ENCODE measurements at places on chromosomes 13 and 19. TPM values are rescaled to one million over a fixed set of nuclear protein-coding genes. Genes with fewer than 3 reads are reported as not detected.

The PRTN3 gene
- 1.6 TPM for polyA plus RNA-seq

The SPPL2B gene
- polyA plus RNA-seq, result 56.1 TPM

The CAPN12 gene
- polyA plus RNA-seq, result 7.6 TPM

The NDUFA11 gene
- polyA plus RNA-seq, result 161 TPM

The ZNF331 gene
- 14.6 TPM for polyA plus RNA-seq

The PINLYP gene
- polyA plus RNA-seq, result 17.4 TPM

The GAS6 gene
- polyA plus RNA-seq, result 41.4 TPM

The ZNF611 gene
- polyA plus RNA-seq, result 19.8 TPM

The CTXN1 gene
- polyA plus RNA-seq, result 13.5 TPM

The KLK14 gene
- 0.30 TPM for polyA plus RNA-seq

DNA sequence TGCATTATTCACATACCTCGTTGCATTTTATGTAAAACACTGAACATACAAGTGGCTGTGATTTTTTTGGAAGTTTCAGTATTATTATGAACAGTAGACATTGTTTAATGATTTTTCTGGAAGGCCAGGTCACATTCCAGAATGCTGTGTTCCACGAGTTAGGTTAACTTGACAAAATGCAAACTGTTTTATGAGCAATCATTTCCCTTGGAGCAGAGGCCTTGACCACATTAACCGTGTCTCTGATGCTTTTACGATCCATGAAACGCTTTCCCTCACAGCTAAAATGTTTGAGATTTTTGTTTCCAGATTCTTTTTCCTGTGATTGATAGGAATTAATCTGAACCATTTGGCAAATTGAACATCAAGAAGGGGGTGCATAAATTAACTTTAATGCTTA is 57.8 kb downstream of the MBNL2 start:
- DNase-seq, result peak; percentile 65

GRCh38 chr19:48735031-48735615 is 5.3 kb downstream of the RASIP1 start:
- DNase-seq, result no peak

GRCh38 chr13:109985871-109986450 is 199.6 kb upstream of the IRS2 start:
- DNase-seq, result no peak

- DNase-seq, result no peak
Measured at GRCh38 chr13:50286324-50286723, 271.1 kb downstream of the KCNRG start.

- no peak for DNase-seq
Measured at GRCh38 chr13:76944456-76944855, 3.9 kb upstream of the ACOD1 start.

GRCh38 chr13:111115061-111115964 is at the start of gene ARHGEF7:
Gene ARHGEF7, plus strand, starts transcription at chr13:111115310. Its CDS starts 217 bp downstream, at chr13:111115527.
- DNase-seq, result no peak

DNA sequence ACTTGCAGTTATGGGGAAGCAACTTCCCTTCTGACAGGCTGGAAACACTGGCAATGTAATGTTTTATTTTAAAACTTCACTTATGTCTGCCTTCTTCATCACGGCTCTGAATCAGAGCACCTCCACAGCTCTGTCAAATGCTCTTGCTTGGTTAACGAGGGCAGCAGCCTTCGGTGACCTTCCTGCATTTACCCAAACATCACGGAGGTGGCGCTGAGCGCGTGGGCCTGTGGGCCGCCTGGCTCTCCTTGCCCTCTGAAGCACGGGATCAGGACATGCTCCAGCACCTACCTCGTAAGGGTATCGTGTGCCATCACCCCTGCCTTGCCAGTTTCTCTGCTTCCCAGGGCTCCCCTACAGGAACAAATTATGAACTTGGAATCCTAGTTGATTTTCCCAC is 310.0 kb downstream of the TEX29 start:
- DNase-seq, result no peak

- DNase-seq, result no peak
Measured at GRCh38 chr19:4241824-4242430, 5.0 kb upstream of the YJU2 start.

DNA sequence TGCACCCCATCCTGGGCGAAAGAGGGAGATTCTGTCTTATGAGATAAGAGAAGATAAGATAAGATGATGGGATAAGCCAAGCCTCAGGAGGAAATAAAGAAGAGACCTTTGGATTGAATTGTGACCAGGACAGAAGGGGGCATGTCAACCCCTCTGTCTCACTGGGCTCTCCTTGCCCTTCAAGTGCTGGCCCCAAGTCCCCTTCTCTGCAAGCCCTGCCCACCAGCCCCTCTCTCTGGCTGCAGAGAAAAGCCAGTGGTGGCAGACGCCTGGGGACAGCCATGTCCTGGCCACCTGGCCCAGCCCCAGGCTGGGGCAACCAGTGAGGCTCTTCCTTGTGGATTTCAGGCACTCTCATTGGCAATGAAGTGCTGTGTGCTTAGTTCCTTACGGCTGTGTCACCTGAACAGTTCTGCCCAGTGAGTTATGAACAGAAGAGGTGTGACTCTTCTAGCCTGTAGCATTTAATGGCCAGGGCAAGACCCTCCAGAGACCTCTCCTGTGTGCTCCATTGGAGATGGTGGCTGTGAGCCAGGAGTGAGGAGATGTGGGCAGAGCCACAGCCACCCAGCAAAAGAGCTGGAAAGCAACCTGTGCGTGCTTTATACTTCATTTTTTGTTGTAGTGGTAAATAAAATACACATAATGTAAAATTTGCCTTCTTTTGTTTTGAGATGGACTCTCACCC is 6.1 kb upstream of the BTBD2 start:
- DNase-seq, result no peak

- DNase-seq, result no peak
Measured at GRCh38 chr13:103044056-103044455, 22.2 kb downstream of the SLC10A2 start.

DNA sequence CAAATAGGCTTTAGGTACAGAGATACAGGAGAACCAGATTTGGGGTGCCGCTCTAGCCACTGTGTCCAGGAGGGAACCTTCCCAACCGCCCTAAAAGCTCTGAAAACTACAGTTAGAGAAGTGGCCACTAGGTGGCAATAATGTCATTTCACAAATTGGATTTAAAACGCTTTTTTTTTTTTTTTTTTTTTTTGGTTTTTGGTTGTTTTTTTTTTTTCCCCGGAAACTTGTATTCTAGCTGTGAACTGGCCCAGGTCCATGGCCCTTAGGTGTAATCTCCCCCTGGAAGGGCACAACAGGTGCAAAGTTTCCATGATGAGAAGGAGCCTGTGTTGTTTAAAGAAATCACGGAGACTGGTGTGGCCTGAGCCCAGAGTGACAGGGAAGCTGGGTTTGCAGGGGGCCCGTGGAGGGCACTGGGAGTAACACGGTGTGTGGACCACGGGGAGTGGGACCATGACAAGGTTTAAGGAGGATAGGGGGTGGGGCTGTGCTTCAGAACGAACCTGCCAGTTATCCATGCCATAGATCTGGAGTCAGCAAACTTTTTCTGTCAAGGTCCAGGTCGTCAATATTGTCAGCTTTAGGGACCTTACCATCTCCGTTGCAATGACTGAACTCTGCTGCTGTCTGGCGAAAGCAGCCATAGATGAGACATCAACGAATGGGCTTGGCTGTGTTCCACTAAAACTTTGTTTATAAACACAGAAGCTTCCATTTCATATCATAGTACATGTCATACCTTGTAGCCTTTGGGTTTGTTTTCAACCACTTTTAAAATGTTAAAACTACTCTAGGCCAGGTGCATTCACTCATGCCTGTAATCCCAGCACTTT is 10.1 kb downstream of the OR1I1 start:
- peak; percentile 67 for DNase-seq

- DNase-seq, result no peak
Measured at GRCh38 chr19:44621367-44621766, 8.0 kb downstream of the IGSF23 start.

- no peak for DNase-seq
Measured at GRCh38 chr19:1675633-1676350, 23.4 kb upstream of the TCF3 start.

DNA sequence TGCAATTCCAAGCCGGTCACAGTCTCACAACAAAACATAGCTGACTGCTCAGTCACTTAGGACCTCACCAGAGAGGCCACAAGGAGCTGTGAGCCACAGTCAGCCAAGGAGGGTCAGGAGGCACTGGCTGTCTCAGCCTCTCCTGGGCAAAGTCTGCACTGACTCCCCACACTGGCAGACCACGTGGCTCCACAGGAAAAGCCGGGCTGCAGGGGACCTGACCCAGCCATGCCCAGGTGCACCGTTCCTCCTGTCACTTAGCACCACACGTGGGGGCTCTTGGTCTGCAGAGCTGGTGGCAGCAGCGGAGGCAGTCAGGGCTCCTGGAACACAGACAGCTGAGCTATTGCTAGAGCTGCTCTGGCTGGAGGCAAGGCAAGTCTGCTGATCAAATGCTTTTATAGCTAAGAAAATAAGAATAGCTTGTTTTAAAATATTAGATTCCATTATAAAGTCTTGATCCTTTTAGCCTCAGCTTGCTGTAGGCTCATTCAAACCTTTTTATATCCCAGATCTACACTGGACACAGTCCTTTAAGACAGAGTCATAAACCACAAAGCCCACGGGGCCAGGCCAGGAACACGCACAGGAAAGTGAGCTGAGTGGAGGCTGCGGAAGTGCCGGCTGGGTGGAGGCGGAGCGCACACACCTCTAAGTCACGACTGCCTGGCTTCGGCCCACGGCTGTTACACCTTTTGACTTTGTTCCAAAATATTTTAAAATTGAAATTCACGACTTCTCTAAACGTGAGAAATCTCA is 744.1 kb downstream of the UQCRFS1 start:
- peak; percentile 36 for DNase-seq

- no peak for DNase-seq
Measured at GRCh38 chr19:44866664-44867063, 20.6 kb downstream of the NECTIN2 start.

DNA sequence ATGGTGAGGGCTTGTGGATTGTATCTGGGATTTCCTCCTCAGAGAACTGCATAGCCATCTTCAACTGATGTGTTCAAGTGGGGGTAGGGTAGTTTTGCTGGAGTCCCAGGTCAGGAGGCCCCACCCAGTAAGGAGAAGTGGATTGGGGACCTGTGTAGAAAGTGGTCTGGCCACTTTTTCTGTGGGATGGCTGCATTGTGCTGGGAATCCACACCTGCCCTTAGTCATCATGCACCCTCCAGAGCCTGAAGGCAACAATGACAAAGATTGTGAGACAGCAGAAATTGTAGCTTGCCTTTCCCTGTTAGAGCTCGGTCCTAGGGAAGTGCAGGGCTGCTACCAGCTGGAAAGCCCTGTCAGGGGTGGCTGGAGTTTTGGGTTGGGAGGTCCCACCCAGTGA is 255.4 kb downstream of the NDFIP2 start:
- DNase-seq, result no peak

DNA sequence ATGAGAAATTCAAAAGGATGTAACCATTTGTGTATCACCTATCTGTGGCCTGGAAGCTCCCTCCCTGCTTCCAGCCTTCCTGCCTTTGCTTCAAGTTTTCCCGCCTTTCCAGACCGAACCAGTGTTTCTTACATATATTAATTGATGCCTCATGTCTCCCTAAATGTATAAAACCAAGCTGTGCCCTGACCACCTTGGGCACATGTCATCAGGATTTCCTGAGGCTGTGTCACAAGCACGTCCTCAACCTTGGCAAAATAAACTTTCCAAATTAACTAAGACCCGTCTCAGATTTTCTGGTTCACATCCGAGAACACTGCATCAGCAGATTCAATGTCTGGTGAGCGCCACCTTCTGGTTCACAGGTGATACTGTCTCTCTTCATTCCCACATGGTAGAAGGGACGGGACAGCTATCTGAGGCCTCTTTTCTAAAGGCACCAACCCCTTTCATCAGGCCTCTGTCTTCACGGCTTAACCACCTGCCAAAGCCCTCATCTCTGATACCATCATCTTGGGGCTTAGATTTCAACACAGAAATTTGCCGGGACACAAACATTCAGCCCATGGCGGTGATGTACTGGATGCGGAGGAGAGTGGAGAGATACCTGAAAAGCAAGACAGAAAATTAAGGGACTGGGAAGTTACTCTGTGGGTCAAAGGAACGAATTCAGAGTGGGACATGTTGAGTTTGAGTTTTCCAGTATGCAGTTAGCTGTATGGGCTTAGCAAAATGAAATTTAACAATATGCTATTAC is 58.7 kb upstream of the PABPC3 start:
- DNase-seq, result peak; percentile 38

DNA sequence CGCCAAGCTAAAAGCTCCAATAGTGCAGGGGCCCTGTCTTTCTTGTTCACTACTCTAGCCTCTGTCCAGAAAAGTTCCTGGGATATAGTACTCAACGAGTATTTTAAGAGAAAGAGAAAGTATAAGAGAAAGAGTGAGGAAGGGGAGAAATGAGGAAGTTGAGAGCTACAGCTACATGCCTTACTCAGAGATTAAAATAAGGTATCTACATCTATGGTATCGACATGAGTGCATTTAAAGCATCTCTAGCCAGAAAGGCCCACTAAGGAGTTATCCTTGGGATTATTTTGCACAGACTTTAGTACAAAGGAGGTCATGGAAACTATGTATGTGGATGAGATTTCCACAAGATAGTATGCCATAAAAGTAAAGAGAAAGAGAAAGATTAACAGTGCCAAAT is 28.5 kb downstream of the MYCBP2 start:
- DNase-seq, result no peak

DNA sequence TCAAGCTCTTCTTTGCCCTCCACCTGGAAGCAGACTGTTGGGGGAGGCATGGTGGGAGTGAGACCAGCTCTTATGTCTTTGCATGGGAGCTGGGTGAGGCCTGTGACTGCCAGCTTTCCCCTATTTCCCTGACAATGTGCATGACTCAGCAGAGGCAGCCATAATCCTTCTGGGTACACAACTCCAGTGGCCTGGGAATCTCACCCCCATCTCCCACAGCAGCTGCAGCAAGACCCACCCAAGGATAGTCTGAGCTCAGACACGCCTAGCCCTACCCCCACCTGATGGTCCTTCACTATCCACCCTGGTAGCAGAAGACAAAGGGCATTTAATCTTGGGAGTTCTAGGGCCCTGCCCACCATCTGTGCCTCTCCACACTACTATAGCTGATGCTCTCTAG is 41.4 kb upstream of the FGF14 start:
- no peak for DNase-seq

- no peak for DNase-seq
Measured at GRCh38 chr19:45539459-45539858, 32.2 kb downstream of the VASP start.

GRCh38 chr19:38648769-38649304 is 1.4 kb downstream of the ACTN4 start:
- DNase-seq, result no peak

GRCh38 chr19:369256-369655 is 24.7 kb upstream of the MIER2 start:
- DNase-seq, result no peak

All from right renal pelvis (tissue), 4 donors.